ENCODE measurements at places on chromosomes 7 and 10. TPM values are rescaled to one million over a fixed set of nuclear protein-coding genes. Genes with fewer than 3 reads are reported as not detected.

ABCB1 gene
- polyA plus RNA-seq, result 22.0 TPM

FEZF1 gene
- not detected for polyA plus RNA-seq

CADPS2 gene
- not detected for polyA plus RNA-seq

IFIT1 gene
- polyA plus RNA-seq, result 4.3 TPM

GPR37 gene
- not detected for polyA plus RNA-seq

LOXL4 gene
- polyA plus RNA-seq, result 0.10 TPM

CHAT gene
- polyA plus RNA-seq, result not detected

NUTM2E gene
- polyA plus RNA-seq, result not detected

SPAM1 gene
- not detected for polyA plus RNA-seq

FAM13C gene
- not detected for polyA plus RNA-seq

NODAL gene
- polyA plus RNA-seq, result not detected

BMPER gene
- 0.24 TPM for polyA plus RNA-seq

H2BK1 gene
- not detected for polyA plus RNA-seq

DYDC2 gene
- polyA plus RNA-seq, result not detected

HELLS gene
- 11.8 TPM for polyA plus RNA-seq

SEMA3A gene
- polyA plus RNA-seq, result 0.26 TPM

NPC1L1 gene
- polyA plus RNA-seq, result not detected

CD36 gene
- polyA plus RNA-seq, result not detected

NPSR1 gene
- not detected for polyA plus RNA-seq

IFIT2 gene
- 9.2 TPM for polyA plus RNA-seq

ANKRD61 gene
- polyA plus RNA-seq, result not detected

EGFR gene
- polyA plus RNA-seq, result not detected

TEX47 gene
- not detected for polyA plus RNA-seq

CDC14C gene
- not detected for polyA plus RNA-seq

CHCHD3 gene
- 45.5 TPM for polyA plus RNA-seq

TMEM270 gene
- not detected for polyA plus RNA-seq

ASB13 gene
- 16.9 TPM for polyA plus RNA-seq

CYP3A5 gene
- 0.19 TPM for polyA plus RNA-seq

RBP4 gene
- not detected for polyA plus RNA-seq

CLIP2 gene
- 0.36 TPM for polyA plus RNA-seq

EEF1AKMT2 gene
- 18.2 TPM for polyA plus RNA-seq

TDRD1 gene
- 0.05 TPM for polyA plus RNA-seq

NACAD gene
- not detected for polyA plus RNA-seq

SCIN gene
- polyA plus RNA-seq, result 0.07 TPM
